Left renal pelvis (tissue), 4 donors: ENCODE measurements at places on chromosomes 6 and 20. TPM values are rescaled to one million over a fixed set of nuclear protein-coding genes. Genes with fewer than 3 reads are reported as not detected.

DNA sequence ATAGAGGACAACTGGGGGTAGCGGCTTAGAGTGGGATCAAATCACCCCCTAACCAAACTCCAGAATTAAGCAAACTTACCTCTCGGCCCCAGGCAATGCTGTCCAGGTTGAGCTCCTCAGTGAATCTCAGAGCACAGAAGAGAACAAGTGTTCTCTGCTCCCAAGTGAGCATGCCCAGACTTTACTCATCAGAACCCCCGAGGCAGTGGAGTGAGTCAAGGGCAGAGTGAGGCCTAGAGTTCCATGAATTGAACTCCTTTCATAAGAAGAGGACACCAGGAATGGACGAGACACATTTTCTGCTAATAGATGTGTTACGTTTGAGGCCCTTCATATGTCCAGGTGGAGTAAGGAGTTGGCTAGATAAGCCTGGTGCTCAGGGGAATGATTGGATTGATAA lies 134.0 kb upstream of the DTNBP1 start:
- DNase-seq, result no peak

Gene EPB41L1
- polyA plus RNA-seq, result 66.6 TPM

GRCh38 chr6:150208611-150209352 lies 65.9 kb downstream of the PPP1R14C start:
- DNase-seq, result no peak

Gene TULP4
- 20.5 TPM for polyA plus RNA-seq

DNA sequence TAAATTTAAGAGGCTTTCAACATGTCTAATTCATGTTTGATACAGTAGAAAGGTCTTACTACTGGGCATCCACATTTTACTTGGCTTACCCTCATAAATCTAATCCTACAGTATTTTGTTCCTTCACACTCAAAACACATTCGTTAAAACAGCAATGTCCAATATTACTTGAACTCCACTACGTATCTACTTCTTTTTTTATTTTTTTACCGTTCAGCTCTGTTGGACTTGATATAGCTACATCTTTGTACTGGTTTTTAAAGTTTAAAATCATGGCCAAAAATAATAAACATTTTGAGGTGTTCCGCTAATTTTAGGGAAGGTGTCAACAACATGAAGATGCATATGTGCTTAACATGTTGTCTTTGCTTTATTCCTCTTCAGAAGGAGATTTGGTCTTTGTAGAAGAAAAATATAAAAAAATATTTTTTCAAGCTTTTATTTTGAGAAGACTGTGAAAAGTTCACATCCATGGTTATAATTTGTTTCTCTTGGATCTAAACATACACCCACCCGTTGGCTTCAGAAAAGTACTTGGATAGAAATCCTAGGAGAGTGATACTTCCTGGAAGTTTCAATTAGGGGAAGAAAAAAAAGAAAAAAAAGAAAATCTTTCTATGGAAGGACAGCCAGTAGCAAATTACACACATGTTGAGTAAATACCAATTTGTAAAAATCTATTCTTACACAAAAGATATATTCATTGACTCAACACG lies 71.5 kb downstream of the EPB41L2 start:
- no peak for DNase-seq

Gene COMMD7
- polyA plus RNA-seq, result 73.5 TPM

DNA sequence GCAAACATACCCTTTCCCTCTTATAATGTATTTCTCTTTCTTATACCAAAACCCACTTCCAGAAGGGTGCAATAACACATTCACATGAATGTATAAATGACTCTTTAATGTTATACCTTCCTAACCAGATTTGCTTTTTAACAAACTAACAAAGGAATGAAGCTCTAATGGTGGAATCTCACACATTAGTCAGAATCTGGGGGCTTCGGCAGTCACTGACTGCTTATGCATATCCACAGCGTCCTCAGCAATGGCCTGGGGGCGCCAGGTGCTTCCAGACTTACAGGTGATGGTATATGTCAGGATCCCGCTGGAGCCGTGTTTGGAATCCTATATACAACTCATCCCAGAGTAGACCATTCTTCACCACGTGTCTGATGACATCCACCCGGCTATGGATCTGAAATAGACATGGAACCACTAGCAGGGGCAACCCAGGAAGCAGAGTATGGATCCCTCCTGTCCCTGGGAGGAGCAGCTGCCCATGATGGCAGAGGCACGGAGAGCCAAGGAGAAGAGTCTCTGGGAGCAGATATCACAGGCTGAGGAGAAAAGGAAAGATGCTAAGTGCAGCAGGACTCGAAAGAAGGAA lies 150.8 kb upstream of the RIPOR2 start:
- no peak for DNase-seq

Gene LAMA4
- 100 TPM for polyA plus RNA-seq

Gene PRSS35
- 59.0 TPM for polyA plus RNA-seq

GRCh38 chr6:139742671-139743070 lies 368.2 kb upstream of the CITED2 start:
- DNase-seq, result no peak

Gene PCSK2
- polyA plus RNA-seq, result 1.1 TPM

Gene SMAP1
- 25.8 TPM for polyA plus RNA-seq

- no peak for DNase-seq
Observed at GRCh38 chr6:107331409-107332386, 127.7 kb downstream of the PDSS2 start.

GRCh38 chr20:3248167-3248992 lies 9.4 kb upstream of the SLC4A11 start:
- DNase-seq, result no peak

Gene SDCBP2
- polyA plus RNA-seq, result 2.4 TPM

GRCh38 chr20:57031867-57032355 lies 234.5 kb downstream of the BMP7 start:
- no peak for DNase-seq

Gene GMEB2
- polyA plus RNA-seq, result 8.9 TPM

DNA sequence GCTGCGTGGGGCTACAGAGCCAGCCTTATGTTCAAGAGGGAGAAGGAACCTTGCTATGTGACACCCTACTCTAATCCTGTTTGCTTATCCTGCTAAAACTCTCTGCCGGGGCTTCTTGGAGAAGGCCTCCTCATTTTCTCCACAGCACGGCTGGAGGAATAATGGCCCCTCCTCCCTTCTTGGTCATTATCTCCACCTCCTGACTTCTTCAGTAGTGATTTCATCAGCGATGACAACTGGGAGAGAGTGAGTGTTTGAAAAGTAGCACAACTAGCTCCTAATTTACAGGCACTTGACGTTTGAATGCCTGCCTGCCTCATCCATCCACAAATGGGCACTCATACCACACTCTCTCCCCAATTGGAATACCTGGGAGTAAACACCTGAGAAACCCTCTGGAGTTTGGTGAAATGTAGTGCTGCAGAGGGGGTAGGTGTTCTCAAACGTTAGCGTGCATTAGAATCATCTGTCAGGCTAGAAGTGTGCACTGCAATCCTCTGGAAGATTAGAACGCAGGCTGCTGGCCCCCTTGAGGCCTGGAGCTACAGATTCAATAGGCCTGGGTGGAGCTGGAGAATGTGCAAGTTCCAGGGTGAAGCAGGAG lies 148.5 kb downstream of the FOXC1 start:
- DNase-seq, result no peak

GRCh38 chr20:47181056-47181862 lies 175.2 kb downstream of the ZMYND8 start:
- no peak for DNase-seq

DNA sequence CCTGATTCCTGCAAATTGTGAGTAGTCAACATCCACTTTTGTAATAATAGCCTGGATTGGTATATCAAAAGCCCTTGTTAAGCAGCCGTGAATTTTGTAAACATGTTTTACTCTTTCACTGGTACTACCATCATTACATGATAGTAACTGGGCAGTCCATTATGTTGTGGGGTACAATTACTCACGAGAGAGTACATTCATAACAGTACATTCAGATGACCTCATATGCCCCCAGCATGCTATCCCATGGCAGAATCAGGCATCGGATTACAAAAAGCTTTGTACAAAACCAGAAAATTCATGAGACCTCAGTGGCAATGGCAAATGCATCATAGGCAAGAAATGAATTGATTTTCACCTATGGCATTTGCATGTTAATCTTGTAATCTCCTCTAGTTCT lies 166.2 kb downstream of the EPM2A start:
- DNase-seq, result no peak

Gene FRS3
- 8.4 TPM for polyA plus RNA-seq

- DNase-seq, result peak; percentile 66
Observed at GRCh38 chr6:30541515-30542403, 14.5 kb downstream of the GNL1 start.

DNA sequence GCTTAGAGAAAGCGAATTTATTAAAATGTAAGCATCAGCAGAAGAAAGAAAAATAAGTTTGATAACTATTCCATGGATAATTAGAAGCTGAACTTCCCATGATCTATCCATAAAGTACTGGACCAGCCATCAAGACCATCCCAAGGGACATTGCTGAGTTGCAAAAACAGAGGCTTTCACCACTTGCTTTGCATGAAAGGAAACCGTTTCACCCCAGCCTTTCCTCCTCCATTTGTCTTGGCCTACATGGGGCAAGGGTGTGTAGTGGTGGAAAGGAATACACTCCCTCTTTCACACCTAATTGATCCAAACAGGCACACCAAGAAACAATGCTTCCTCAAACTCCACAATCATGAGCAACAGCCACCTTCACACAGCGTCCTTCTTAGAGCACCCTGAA lies 10.4 kb downstream of the HIVEP2 start:
- DNase-seq, result no peak

DNA sequence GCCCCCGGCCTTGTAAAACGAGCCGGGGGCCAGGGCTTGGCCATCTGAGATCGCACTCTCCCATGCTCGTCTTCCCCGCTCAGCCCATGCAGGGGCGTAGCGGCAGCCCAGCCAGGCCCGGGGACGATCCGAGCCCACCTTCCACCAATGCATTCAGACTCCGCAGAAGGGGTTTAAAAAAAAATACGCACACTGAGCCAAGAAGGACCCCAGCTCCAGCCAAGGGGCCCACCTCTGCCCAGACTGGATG lies 320 bp downstream of the GSTA4 start:
- no peak for DNase-seq

Gene LRRN4
- polyA plus RNA-seq, result 5.5 TPM

DNA sequence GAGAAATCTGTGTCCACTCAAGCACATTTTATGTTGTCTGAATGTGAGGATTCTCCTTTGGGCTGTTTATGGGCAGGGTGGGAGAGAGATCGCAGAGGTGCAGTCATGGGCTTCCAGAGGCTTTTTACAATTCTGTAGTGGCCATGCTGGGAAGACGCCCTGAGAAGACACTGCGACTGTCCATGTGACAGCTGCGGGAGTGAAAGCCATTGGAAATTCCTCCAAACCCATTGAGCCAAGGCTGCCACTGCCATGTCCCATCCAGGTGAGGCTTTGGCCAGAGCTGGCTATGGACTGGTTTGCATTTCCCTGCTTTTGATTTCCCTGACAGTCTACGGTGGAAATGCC lies 216.9 kb upstream of the ECI2 start:
- no peak for DNase-seq

DNA sequence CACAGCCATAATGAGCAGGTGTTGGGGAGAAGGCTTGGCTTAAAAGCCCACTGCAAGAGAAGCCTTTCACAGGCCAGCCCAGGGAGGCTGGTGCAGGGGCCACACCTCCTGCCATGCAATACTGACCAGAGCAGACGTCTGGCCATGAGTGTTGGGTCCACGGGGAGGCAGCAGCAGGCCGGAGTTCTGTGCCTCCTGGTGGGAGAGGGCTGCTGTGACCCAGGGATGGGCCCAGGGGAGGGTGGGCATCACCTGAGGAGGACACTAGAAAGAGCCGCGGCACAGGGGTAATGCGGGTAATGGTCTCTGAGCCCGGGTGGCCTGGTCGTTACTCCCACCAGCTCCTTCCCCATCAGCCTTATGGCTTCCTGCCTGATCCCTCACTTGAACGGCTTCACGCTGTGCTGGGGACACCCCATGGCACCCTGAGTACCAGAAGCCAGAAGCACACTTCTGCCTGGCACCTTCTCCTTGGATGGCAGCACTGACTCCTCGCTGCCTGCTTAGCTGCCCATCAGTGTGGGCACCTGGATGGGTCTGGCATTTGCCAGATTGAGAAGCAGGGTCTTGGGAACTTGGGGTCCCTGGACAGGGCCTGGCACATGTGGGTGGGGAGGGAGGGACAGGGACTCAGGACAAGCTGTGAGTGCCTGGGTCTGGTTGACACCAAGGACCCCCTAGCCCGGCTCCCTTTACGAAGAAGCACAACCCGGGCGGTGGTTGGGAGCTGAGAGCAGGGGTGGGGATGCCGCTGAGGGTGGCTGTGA lies 108.8 kb downstream of the ASXL1 start:
- DNase-seq, result no peak

DNA sequence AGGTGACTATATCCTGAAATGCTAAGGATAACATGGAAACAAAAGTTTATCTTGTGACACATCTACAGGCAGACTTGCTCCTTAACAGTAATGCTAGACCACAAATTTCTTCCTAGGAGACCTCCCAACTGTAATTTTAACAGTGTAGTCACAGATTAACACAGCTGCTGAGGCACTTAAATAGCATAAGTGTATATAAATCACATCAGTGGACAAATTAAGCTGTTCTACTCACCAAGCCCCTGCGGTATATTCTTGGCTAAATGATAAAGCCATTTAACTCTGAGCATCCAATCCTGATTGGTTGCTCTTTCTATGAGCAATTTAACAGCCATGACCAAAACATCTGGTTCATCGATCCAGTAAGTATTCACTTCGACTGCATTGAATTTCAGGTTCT lies 73.3 kb upstream of the LYRM2 start:
- DNase-seq, result no peak

GRCh38 chr6:167153521-167153959 lies 4.2 kb downstream of the GPR31 start:
- no peak for DNase-seq

Gene SLC26A8
- 0.16 TPM for polyA plus RNA-seq

DNA sequence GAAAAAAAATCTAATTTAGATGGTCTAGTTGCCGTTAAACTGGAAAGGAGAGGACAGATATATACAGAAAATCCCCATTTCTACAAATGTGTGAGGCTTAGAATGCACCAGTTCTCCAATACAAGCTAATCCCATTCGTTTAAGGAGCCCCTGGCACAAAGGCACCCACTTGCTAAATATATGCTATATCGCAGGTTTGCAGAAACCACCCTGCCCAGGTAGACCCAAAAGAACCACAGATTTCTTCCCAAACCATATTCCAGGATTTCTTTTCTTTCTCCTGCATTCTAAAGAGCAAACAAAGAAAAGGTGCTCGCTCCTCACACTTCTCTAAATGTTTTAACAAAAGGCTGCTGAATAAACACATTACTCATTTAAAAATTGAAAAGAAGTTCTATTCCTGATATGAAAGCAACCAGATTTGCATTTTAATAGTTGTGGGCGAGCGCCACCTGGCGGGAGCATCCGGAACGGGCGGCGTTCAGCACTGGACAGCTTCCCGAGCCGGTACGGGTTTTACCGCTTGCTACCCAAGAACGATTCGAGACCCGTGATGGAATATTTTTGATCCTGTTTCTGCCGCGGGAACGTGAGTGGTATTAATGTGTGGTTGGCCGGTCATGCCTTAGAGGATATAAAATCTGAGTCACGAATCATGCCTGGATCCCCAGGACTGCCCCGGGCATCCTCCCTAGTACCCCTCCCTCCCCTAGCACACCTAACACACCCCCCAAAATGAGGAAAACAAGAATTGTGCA lies 2.1 kb downstream of the PTPRT start:
- peak; percentile 43 for DNase-seq

Gene VNN1
- polyA plus RNA-seq, result 0.20 TPM

GRCh38 chr6:168216751-168217191 lies 102.8 kb downstream of the DACT2 start:
- no peak for DNase-seq

- no peak for DNase-seq
Observed at GRCh38 chr6:13922750-13923149, 2.0 kb upstream of the RNF182 start.

- no peak for DNase-seq
Observed at GRCh38 chr6:11146117-11146826, 34.7 kb upstream of the ERVFRD-1 start.

- no peak for DNase-seq
Observed at GRCh38 chr20:34701405-34702085, 2.6 kb upstream of the TP53INP2 start.
